ENCODE measurements at places on chromosomes 6 and 20.

- DNase-seq, result no peak
These were observed 125.0 kb downstream of the ZDHHC14 start for GRCh38 chr6:157505912-157506491.

DNA sequence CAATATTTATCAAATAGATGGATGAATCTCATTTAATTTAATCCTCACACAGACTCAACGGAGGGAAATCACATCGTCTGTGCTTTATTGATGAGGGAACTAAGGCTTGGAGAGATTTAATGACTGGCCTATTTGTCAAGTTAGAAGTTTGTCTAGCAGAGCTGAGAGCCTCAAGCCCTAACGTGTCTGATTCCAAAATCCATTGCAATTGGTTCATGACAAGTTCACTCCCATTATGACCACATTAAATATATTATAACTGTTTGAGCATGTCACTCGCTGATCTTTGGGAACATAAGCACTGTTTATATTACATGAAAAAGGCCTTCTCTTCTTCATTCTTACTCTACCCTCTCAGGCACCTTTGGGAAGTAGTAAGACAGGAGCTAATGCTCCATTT lies 89.4 kb upstream of the SIRPA start:
- DNase-seq, result no peak

GRCh38 chr6:122404444-122404843 lies 5.0 kb downstream of the HSF2 start:
- no peak for DNase-seq

DNA sequence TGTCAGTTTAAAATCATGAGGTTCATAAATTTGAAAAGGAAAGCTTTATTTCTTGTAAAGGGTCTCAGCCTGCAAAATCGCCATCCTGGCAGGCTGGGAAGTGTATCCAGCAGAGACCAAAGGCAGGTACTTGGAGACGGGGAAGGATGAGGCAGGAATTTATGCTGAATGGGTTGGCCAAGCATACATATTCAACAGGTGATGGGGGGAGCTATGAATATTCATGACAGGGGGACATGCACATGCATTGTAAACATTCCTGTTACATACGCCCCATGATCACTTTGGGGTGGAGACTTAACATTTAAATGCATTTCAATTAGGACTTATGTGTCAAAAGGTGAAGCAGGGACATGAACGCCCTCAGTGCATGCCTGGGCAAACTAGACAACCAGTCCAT lies 9.8 kb upstream of the SLC22A1 start:
- DNase-seq, result no peak

DNA sequence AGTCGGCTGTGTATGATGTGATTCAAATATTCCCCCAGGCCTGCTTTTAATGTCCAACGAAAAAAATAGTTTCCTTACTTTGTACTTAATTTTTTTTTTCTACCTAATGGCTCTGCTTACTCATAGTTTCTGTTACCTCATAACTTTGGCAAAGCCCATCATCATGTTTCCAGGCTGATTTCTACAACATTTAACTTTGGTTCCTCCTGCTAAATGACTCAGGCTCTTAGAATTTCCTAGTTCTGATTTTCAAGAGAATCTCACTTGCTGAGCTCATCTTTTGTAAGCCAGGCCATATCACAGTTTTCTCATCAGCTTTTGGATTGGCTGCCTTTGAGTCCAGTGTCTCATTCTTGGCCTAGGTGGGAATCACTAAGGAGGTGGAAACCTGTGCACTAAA lies 323.1 kb downstream of the HDGFL1 start:
- no peak for DNase-seq

DNA sequence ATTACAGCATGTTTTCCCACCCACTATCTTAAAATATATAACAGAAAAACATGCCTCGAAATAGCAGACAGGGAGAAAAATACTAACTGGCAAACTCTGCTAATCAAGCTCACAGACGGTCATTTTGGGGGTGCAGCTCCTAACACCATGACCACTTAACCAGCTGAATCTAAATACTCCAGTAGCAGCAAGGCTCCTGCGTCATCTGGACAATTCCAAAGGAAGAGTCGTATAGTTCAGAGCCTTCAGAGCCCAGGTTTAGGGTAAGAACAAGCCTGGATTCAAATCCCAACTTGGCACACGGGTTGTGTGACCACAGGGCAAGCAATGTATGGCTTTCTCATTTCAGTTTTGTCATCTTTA lies 81.3 kb upstream of the COL21A1 start:
- DNase-seq, result no peak

- DNase-seq, result no peak
These were observed 137.2 kb downstream of the B3GAT2 start for GRCh38 chr6:70819646-70820045.

- no peak for DNase-seq
These were observed 176.4 kb downstream of the ARID1B start for GRCh38 chr6:156953479-156954146.

DNA sequence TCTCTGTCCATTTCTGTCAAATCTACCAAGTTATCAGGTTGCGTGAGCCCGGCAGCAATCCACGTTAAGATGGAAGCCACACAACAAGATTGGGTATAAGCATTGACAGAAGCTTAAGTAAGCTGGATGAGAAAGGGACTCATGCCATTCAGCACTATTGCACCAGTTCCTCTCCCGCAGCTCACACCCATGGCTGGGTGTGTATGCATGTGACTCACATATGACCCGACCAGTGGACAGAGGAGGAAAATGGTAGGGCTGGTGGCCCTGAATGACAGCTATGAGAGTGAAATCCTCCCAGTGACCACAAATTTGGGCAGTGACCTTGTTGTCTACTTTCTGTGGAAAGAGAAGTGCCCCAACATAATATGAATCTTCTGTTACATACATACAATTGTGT lies 113.5 kb downstream of the OTOR start:
- no peak for DNase-seq

DNA sequence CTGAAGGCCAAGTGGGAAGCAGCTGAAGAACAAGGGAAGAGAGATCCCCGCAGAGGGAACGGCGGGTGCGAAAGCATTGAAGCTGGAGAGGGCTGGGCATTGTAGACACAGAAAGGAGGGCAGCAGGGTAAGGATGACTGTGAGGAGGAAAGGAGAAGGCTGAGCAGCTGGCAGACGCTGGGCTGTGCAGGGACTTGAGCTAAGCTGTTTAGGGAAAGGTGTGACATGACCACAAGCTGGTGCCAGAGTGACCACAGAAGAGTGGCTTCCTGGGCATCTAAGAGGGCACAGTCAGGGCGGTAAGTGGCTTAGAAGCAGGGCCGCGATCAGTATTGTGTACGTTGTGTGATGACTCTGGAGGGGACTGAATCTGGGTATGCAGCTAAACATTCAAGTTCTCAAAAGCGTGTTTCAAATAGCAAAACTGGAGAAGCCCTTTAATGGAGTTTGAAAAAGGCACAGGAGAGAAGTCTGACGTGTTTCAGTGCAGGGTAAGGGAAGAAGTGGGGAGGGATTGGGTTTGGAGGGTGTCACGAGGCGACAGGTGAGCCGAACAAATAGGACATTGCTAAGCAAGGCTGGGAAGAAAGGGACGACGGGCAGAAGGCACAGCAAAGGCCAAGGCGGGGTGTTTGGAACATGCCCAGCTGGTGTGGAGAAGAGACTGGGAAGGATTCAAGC lies 46.1 kb upstream of the ARFGEF2 start:
- no peak for DNase-seq

- DNase-seq, result no peak
These were observed 44.2 kb upstream of the ESR1 start for GRCh38 chr6:151763303-151763702.

DNA sequence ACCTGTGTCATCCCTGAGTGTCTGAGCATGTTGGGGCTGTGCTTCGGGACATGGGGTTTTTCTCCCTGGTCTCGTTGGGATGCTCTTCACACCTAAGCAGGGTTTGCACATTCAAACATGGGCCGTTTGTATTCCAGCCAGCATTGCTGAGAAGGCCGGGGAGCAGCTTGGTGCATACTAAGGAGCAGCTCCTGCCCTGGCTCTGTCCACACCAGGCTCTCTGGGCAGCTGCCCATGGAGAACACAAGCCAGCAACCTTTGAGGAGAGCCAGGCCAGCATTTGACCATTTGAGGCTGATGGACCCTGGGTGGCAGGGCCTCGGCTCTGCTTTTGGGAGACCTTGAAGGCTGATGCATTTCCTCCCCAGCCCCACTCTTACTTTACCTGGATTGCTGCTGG lies 92.1 kb downstream of the PHACTR3 start:
- DNase-seq, result no peak

DNA sequence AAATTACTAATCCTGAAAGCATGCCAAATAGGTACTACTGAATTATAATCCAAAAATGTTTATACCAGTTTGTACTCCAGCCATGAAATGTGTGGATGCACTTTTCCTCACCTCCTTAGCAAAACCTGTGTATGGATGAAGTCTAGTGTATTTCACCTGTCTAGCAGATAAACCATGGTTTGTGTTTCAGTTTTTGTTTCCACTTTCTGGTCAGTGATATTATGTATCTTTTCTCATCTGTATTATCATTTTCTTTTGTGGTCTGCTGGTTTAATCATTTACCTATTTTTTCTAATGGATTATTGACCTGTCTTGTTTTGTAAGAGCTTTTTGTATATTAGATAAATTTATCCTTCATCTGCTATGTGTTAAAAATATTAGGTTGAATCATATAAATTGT lies 41.0 kb upstream of the TMEM217 start:
- no peak for DNase-seq

DNA sequence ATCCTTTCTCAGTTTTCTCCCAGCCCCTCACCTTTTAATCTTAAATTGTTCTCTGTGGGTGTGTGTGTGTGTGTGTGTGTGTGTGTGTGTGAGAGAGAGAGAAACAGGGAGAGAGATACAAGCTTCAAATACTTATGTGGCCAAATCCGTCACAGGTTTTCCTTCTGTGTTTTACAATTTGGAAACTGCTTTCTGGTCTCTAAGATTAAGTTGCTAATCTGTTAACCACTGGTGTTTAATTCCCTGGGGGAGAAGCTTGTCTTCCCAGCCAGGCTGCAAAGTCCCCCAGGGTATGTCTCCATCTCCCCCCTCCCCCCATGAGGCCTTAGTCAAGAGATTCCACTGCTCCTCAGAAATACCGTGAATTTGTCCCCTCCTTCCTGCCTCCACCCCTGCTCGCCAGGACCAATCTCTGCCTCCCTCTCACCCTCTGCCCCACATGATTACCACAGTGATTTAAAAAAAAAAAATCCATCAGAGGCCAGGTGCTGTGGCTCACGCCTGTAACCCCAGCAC lies 49.0 kb downstream of the RIPOR3 start:
- no peak for DNase-seq

DNA sequence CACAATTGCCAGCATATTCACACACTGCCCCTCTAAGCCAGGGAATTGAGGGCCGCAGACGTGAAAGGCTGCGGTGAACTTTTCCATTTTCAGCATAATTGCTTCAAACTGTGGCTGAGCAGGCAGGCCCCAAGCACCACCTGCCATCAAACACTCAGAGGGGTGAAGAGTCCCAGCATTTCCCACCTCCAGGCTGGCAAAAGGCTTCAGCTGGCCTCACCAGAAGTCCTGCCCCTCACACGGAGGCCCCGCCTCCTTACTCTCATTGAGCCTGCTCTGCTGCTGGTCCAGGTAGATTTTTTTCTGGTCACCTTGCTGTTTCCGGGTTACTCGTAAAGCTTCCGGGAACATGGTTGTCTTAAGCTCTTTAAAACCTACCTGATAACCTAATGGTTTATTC lies 52.0 kb upstream of the PRELID3B start:
- DNase-seq, result no peak

GRCh38 chr6:39958947-39959346 lies 24.7 kb upstream of the MOCS1 start:
- no peak for DNase-seq

- no peak for DNase-seq
These were observed 50.0 kb downstream of the SASH1 start for GRCh38 chr6:148392671-148393070.

GRCh38 chr20:533526-533925 lies 10.1 kb downstream of the CSNK2A1 start:
- no peak for DNase-seq

GRCh38 chr20:12414446-12415274 lies 497.0 kb downstream of the BTBD3 start:
- DNase-seq, result no peak

DNA sequence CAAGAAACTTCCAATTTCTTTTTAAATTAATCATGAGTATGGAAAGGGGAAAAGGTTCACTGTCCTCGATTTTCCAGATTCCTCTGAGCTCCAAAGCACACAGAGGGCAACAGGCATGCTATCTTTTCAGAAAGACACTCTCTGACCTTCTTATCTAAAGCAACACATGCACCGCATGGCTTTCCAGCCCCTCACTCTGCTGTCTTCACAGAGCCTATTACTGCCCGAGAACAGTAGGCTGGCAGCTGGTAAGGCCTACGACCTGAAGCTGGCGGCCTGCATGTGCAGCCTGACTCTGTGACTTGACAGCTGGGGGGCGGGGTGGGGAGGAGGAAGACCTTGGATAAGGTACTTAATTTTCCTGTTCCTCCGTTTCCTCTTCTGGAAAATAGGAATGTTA lies 86.3 kb downstream of the ELOVL4 start:
- no peak for DNase-seq

GRCh38 chr20:46324960-46325703 lies 16.8 kb upstream of the CDH22 start:
- no peak for DNase-seq

GRCh38 chr6:146855889-146856288 lies 257.1 kb downstream of the ADGB start:
- no peak for DNase-seq

- DNase-seq, result no peak
These were observed 84.6 kb upstream of the TCF21 start for GRCh38 chr6:133804265-133804664.

All from stimulated activated naive B cell treated with anti-CD40 and anti-IgM and Interleukin-4, amounts not matched to agents 10 μg/mL and 1 μg/mL and 100 μg/mL, for 72 hours (primary cell).